ENCODE measurements at places on chromosomes 1 and 21. TPM values are rescaled to one million over a fixed set of nuclear protein-coding genes. Genes with fewer than 3 reads are reported as not detected.

The ORC1 gene
- total RNA-seq: 3.4 TPM

The STYXL2 gene
- total RNA-seq: not detected

The CD53 gene
- total RNA-seq: not detected

The CELSR2 gene
- 3.4 TPM for total RNA-seq

The PLPPR5 gene
- 0.89 TPM for total RNA-seq

The CR1L gene
- total RNA-seq: not detected

The C1QB gene
- not detected for total RNA-seq

The NID1 gene
- total RNA-seq: 113 TPM

The MMEL1 gene
- 0.22 TPM for total RNA-seq

The C4BPA gene
- not detected for total RNA-seq

The FAM151A gene
- total RNA-seq: not detected

The SERPINC1 gene
- total RNA-seq: 0.12 TPM

The PIK3R3 gene
- total RNA-seq: 3.9 TPM

The FMO1 gene
- 0.37 TPM for total RNA-seq
